Omental fat pad (tissue), 4 donors: ENCODE measurements at places on chromosomes 6 and 20. TPM values are rescaled to one million over a fixed set of nuclear protein-coding genes. Genes with fewer than 3 reads are reported as not detected.

- no peak for DNase-seq
Observed at GRCh38 chr20:13800728-13801134, 15.9 kb downstream of the NDUFAF5 start.

DNA sequence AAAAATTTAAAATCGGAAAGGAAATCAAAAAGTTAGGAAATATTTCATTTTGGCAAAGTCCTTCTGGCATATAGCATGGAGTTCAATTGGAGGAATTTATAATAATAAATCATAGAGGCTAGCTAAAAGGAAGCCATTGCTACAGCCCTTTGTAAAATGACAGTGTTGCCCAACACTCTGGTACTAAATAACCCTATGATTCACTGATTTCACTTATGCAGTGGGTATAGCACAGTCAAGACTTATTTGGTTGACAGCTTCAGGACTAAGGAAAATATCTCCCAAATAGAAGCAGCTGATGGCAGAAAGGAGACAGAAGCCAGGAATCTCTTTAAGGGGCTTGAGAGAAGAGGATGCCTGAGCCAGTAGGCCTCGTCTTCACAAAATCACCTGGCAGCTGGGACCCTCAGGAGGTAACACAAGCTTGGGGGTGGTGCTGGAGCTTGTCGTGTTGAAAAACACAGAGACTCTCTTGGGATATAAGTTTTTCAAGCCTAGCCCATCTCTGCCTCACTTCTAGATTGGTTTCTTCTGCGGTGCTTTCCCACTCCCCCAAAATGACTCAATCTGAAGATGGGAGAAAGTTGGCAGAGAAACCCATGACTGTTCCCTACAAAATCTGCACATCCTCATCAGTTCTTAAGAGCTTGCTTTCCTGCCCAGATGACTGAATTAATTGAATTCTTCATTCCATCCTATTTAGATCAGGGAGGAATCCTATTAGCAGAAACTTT is 38.4 kb upstream of the EYA4 start:
- no peak for DNase-seq

- DNase-seq: no peak
Observed at GRCh38 chr6:77074037-77074713, 389.1 kb downstream of the HTR1B start.

DNA sequence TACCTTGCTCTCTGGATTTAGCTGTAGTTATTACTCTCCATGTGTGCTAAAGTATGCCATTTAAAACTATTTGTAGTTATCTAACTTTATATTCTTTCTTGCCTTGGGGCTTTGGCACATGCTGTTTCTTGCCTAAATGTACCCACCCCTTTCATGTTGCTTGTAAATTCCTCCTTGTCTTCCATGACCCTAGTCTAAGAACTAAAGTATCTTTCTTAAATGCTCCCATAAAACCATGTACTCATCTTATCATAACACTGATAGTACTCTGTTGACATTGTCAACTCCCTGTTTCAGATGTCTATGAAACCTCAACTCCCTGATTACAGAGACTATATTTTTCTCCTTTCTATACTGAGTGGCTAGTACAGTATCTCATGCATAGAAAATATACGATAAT is 564.9 kb upstream of the IRAK1BP1 start:
- DNase-seq: no peak

CENPB gene
- 98.4 TPM for total RNA-seq

AURKA gene
- 1.0 TPM for total RNA-seq
